Stimulated activated CD8-positive, alpha-beta memory T cell treated with anti-CD3 and anti-CD28 coated beads, Interleukin-15, amount 100 ng/mL, for 48 hours (primary cell): ENCODE measurements at places on chromosomes 5 and 9.

GRCh38 chr5:126195410-126196100 lies 227.7 kb upstream of the GRAMD2B start:
- no peak for DNase-seq

DNA sequence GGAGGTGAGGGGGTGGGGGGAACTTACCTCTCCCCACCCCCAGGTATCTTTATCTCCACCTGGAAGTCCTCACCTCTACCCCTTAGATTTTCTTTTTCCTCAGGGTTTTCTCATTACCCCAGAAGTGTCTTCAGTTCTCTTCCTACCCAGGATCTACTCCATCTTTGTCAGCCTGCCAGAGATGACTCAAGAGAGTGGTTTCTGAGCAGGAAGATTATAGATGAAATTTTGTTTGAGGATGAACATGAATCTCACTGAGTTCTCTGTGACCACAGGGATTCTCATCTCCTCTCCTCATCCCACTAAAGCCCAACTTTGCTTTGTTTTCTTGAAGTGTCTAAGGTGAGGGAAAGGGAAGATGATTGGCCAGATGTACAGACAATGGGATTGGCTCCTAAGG lies 5.2 kb upstream of the HINT2 start:
- DNase-seq, result no peak

GRCh38 chr5:1129711-1130055 lies 17.8 kb upstream of the SLC12A7 start:
- no peak for DNase-seq

DNA sequence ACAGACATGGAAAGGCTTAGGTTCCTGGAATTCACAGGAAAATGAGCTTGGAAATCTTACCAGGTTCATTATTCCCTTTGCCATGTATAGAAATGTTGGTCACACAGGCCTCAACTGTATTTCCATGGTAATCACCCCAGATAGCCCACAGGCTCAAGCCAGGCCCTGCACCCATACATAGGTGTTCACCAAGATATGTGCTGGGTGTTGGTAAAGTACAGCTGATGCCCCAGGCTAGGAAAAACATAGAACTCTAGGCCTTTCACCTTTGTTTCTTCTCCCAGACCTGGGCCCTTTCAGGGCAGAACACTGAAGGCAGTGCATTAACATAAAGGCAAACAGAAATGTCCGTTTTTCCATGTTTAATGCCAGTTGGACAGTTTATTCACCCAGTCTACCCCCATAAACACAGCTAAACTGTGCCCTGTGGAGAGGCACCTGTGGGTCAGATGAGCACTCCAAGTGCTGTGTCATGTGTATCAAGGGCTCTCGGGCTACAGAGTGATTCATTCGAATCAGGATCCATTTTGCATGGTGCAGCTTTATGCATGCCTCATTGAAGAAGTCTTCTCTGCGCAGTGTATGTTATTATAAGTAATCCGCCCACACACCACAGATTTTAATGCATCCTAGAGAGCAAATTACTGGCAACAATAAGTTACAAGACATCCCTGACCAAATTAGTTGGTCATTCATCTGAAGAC lies 93.4 kb upstream of the SLC30A5 start:
- DNase-seq, result no peak

- DNase-seq, result no peak
Observed at GRCh38 chr5:172285226-172286143, 1.9 kb upstream of the UBTD2 start.

- DNase-seq, result no peak
Observed at GRCh38 chr5:159912033-159912800, 4.1 kb upstream of the ADRA1B start.

DNA sequence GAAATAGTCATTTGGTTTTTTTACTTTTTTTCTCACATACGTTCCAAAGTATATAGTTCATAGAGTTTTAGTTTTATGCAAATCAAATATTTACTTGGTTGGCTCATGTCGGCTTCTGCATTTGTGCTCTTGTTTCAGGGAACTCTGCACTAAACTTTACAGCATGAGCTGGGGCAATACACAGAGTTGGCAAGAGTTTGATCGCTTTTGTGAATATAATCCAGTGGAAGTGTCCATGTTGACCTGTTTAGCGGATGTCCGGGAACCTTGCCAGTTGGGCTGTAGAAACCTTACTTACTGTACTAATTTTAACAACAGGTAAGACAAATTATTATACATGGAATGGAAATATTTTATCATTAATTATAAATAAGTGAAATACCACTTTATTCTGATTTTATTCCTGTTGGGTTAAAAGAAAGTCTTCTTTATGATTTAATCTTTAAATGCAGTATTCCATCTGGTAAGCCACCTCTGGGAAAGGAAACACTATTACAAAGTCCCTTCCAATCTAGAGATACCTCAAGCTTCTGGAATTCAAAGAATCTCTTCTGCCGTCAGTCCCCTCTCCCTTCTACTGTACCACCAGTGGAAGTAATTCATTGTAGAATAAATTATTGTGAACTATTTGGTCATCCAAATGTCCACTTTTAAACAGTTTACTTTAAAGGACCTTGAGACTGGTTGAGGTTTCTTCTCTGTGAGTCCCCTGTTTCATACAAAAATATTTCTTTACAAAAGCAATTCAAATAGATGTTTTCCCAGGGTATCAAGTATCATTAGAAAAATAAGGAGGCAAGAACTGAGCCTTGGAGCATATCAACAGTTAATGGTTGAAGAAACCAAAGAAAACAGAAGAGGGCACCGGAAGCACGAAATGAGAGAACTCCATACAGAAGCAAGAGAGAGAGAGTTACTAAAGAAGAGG lies 45.2 kb upstream of the GLIPR2 start:
- no peak for DNase-seq

- DNase-seq, result no peak
Observed at GRCh38 chr9:15307523-15307841, 466 bp upstream of the TTC39B start.

GRCh38 chr5:16095612-16096011 lies 84.0 kb downstream of the MARCHF11 start:
- no peak for DNase-seq

GRCh38 chr5:151673421-151673820 lies 13.3 kb downstream of the SPARC start:
- DNase-seq, result no peak

GRCh38 chr9:78049484-78049883 lies 17.9 kb upstream of the GNAQ start:
- DNase-seq, result no peak

GRCh38 chr5:111735583-111736270 lies 21.3 kb downstream of the NREP start:
- no peak for DNase-seq

DNA sequence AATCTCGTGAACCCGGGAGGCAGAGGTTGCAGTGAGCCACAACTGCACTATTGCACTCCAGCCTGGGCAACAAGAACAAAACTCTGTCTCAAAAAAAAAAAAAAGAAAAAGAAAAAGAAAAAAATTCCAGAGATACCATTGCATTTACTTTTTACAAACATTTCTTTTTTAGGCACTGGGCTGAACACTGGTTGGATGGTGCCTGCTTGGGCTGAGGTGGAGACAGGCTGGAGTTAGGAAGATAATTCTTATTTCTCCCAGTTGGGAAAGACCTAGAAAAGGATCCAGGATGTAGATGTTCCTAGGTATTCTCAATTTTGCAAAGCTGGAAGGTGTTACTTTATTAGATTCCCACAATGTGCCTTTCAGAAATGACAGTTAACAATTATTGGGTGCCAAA lies 49.9 kb upstream of the JMY start:
- DNase-seq, result no peak

DNA sequence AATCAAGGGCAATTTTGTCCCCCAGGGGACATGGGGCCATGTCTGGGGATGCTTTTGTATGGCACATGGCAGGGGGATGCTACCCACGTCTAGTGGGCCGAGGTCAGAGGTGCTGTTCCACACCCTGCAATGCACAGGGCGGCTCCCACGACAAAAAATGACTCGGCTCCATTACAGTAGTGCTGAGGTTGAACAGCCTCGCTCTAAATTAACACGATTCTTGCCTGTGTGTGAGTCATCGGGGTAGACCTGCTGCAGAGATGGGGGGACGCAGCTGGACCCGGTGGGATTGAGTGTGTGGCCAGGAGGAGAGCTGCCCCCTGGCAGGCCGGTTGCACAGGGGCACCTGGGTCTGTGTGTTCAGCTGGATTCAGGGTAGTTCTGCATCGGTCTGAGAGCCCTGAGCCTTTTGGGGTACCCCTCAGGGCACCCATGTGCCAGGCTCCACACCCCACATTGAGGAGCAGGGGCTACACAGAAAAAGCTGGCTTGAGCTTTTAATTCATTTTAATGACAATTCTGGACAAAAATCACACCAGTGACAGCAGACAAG lies 20.0 kb upstream of the COL5A1 start:
- DNase-seq, result no peak

DNA sequence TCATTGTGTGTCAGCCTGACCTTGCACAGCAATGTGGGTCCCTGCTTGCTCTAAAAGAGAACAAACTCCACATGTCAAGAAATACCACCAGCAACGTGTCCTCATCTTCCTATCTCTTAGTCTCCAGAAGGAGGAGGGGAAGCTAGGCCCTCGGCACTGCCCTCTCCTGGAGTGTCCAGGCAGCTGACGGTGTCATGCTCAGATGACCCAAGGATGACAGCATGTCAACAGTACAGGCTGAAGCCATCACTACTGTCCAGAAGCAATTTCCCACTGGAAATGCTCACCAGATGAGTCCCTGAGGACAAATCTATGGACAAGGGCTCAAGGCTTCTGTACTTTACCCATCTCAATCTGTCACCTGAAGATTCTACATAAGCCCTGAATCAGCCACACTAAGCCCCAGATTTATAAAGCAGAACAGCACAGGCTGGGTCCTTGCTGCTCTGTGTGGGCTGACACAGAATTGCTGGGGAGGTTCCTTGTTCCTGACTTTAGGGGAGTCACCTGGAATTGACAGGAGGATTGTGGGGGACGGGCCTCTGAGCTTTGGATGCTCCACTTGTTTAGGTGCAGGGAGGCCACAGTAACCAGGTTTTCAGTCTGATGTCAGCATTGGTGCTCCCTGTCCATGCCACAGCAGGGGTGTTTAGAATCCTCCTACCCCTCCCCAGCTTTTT lies 210.2 kb downstream of the DAB2IP start:
- DNase-seq, result no peak

- DNase-seq, result no peak
Observed at GRCh38 chr5:31901807-31902530, 263.0 kb downstream of the PDZD2 start.

- no peak for DNase-seq
Observed at GRCh38 chr5:161086461-161086860, 234.4 kb upstream of the ATP10B start.

DNA sequence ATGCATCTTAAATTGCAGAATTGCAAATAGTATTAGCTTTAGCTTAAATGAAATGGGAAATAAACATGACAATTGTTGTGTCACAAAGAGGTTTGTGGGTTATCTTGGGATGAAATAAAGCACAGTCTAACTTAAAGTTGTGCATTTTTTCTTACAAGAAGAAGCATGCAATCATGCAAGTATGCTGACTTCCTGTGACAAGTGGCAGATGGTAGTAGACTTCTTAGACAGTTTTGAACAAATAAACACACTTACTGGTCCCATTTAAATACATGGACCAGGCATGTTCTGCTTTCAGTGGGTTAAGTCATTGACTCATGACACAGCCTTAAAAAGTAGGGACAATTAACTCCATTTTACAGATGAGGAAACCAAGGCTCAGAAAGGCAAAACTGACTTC lies 15.9 kb upstream of the C5orf63 start:
- no peak for DNase-seq

DNA sequence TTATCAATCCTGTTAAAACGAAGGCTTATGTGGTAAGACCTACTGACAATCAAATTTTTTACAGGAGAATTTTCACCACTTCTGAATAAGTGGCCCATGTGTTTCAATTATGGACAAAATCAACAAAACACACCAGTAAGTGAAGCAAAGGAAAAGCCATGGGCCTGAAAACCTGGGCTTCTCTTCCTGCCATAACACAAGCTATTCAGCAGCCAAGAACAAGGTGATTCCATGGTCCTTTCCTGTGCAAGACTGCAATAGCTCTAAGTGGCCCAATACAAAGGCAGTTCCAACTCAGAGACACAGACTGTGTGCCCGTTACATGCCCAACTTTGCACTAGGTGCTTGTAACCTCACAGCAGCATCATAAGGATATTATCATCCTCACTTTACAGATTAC lies 168.5 kb downstream of the EPB41L4A start:
- DNase-seq, result no peak

DNA sequence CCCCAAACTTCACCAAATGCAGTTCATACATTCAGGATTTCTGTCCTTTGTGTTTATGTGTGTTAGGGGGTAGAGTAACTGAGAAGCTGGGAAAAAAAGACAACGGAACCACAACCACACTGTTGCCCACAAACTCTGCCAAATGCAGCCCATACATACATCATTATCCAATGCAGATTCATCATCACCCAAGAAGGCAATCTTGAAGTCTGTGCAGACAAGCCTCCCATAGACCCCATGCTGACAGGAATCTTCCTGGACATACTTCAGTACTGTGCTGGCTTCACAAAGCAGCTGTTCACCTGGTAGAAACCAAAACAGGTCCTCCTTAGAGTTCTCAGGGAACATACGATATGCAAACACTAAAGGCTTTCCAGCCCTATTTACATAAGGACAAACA lies 38.9 kb downstream of the MTMR12 start:
- no peak for DNase-seq

DNA sequence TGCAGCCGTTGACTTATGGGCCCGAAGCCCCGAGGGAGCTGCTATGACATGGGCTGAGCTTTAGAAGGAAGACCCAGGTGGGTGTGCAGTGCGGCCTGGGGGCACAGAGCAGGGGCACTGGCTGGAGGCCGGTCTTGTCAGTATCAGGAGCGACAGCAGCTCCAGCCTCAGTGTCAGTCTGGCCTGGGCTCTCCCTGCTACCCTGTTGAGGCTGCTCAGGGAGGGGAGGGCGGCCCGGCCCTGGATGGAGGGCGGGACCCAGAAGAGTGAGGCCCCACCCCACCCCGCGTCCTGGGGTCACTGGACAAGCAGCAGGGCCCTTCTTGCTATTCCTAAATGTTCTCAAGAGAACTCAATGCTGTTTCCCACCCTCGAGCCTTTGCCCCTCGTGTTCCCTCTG lies 18.0 kb downstream of the GFI1B start:
- no peak for DNase-seq

DNA sequence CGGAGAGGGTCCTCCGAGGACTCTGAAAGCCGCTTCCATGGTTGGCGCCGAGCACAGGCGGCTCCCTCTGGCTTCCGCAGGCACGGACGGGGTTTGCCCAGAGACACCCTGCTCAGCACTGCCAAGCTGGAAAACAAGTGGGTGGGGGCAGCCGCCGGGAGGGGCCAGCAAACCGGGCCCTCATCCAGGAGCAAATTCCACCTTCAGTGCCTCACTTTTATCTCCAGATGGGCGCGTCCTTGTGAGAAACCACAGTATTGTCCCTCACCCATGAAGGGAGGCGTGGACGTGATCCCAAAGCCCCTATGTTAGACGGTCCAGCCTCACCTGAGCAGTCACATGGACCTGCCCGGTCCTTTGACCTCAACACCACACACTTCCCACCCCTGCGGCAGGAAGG lies 29.0 kb downstream of the MED10 start:
- DNase-seq, result no peak

- DNase-seq, result no peak
Observed at GRCh38 chr5:140024928-140025327, 18.2 kb downstream of the NRG2 start.

- DNase-seq, result no peak
Observed at GRCh38 chr9:35568196-35568595, 36.9 kb upstream of the TESK1 start.
